ENCODE measurements at places on chromosomes 12 and 14.

- DNase-seq = no peak
Observed at GRCh38 chr12:88921434-88921833, 341.2 kb upstream of the KITLG start.

- no peak for DNase-seq
Observed at GRCh38 chr12:7571257-7571656, 67.7 kb upstream of the CD163 start.

DNA sequence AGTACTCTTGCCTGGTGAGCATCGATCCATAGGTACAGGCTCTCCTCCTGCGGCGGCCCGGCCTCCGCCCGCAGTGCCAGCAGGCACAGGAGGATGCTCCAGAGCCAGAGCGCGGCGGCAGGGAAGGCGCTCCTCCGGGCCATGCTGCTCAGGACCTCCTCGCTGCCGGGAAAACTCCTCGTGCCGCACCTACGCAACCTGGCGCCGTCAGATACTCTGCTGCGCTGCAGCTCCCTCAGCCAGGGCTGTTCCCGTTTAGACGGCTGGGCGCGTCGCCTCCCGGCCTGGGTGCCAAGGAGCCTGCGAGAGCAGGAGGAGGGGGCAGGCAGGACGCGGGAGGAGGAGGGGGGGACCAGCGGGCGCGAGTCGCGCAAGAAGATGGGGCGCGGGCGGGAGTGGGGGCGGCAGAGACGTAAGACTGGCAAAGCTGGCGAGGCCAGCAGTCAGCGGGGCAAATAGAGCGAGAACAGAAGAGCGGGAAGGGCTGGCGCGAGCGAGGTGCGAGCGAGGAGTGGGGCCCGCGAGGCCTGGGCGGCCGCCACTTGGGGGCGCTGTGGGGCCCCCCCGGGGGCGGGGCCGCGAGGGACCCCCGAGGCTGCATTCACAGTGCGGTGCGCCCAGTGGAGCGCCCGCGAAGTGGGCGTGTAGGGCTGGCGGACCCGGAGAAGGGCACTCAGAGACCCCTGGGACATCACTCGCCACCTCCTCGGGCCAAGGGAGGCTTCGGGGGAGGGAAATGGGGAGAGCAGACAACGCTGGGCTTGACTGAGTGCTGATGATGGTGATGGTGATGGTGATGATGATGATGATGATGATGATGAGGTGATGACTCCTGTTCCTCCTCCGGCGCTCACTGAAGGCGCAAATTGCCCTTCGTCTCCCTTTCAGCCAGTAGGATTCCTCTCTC is at the start of gene WIF1:
WIF1 (minus strand) TSS at position 257 of the 907 bp plus-strand sequence; CDS start at position 143, 114 bp downstream.
- peak; percentile 44 for DNase-seq

DNA sequence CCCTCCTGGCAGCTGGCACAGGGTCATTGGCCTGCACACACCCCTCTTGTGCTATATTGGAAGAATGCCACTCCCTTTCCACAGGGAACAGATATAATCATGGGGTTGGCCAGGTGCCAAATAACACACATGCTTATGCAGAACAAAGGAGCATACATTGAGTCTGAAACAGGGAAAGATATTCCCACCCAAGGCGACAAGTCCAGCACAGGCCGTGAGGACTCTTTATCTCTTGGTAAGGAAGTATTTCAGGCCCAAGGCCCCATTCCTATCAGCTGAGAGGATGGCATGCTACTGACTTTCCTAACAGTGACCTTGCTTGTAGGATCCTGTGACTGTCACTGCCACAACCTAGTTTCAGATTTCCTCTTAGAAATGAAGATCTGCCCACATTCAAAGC is 59.0 kb upstream of the STXBP6 start:
- DNase-seq = peak; percentile 5

- DNase-seq = no peak
Observed at GRCh38 chr14:94659901-94660300, 47.7 kb downstream of the SERPINA3 start.

GRCh38 chr12:31514912-31515311 is 76.0 kb downstream of the DENND5B start:
- DNase-seq = no peak

DNA sequence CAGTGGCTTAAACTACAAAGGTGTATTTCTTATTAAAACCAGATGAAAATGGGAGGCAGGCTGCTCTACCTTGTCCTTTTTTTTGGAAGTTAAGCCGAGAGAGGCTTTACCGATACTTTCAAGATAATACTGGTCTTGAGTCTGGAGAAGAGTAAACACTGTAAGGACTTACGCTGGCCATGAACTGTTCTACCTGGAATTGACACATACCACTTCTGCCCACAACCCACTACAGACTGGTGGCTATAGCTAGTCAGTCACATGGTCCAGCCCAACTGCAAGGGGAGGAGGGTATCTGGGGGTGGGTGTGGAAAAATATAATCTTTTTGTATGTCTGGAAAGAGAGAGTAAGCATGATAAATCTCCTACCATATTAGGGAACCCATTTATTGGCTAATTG is 4.4 kb upstream of the FUT8 start:
- no peak for DNase-seq

GRCh38 chr12:6779708-6780432 is 7.5 kb downstream of the LAG3 start:
- no peak for DNase-seq

DNA sequence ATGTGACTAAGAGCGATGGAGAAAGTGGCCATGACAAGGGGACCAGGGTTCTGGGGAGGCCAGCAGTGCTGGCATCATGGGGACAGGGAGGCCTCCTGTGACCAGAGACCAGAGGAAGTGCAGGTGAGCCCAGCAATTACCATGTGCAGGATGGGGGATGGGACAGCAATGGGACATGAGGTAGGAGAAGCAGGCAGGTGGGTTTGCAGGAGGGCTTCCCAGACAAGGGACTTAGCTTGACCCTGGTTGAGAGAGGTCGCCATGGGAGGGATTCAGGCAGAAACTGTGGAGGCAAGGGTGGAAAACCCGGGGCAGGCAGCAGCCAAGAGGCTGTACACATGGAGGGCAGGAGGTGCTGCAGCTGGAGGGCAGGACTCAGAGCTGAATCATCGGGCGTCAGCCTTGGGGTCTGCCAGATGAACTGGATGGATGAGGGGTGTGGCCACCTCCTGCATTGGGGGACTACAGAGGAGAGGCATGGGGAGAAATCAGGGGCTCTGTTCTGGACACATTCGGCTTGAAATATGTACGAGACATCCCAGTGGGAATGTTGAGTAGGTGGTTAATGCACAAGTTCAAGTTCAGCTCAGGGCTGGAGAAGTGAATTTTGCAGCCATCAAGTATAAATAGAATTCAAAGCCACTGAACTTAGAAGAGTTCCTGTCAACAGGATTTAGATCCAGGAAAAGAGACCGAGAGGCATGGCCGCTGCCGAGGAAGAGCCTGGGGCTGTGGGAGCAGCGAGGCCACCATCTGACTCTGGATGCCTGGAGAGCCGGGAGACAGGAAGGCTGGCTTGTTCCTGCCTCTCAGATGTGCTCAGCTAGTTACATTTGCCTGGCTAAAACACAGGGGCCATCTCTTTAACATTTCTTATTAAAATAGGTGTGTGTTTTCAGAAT is 36.6 kb downstream of the SFSWAP start:
- DNase-seq = no peak

DNA sequence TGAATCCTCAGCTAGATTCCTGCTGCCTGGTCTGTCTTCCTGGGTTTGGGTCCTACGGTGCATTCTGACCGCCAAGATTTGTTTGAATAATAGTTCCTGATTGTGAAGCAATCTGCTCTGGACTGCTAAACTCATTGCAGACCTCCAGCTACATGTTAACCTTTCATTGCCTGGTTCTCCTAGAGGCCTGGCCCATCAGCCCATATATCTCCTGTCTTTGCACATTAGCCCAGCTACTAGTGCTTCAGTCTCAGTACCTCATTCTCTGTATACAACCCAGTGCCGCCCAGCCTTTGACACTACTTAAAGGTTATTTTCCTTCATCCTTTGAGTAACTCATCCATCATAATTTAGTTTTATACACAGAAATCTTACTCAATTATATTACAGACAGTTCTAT is 65.6 kb upstream of the GRIP1 start:
- no peak for DNase-seq

GRCh38 chr12:60335745-60336144 is 739.9 kb downstream of the SLC16A7 start:
- DNase-seq = peak; percentile 56
